Right cardiac atrium (tissue), 5 donors: ENCODE measurements at places on chromosomes 3 and 15.
A peak's percentile ranks its signal among the peaks of the same experiment; 100 is the strongest.

- DNase-seq: peak; percentile 96
Observed at GRCh38 chr3:50600841-50601591, 10.6 kb downstream of the CISH start.

DNA sequence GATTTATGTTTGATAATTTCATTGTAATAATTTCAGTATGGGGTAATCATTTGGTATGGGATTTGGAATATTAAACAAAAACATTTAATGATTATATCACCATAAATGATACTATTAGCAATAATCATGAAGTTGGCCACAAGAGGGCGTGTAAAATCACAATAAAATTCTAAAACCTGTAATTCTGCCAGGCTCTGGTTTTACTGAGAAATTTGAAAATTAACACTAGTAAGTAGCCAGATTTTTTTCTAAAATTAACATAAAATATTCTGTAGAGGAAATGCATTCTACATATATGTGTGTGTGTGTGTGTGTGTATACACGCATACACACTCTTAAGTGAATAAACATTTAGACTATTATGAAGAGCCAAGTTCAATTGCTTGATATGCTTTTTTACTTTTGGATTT lies 40.5 kb downstream of the FEZF2 start:
- no peak for DNase-seq

GRCh38 chr3:51845129-51845528 lies 16.3 kb upstream of the IQCF2 start:
- no peak for DNase-seq

- peak; percentile 87 for DNase-seq
Observed at GRCh38 chr3:105791919-105792786, 76.7 kb downstream of the CBLB start.

DNA sequence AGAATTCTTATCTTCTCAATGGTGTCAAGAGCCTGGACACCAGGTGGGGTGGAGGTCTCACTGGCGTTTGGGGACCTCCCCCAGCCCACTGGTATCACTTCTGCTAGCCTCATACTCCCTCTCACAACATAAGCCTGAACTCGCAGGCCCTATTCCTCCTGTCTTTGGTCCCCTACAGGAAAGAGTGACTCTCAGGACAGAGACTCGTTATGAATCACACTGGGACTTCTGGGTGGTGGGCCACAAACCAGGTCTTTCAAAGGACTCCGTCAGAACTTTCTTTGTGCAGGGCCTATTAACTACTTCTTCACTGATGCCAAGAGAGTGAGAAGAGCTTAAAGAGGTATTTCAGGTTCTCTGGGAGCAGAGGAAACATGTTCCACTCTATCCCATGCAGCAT lies 100.4 kb downstream of the WDR76 start:
- no peak for DNase-seq

- no peak for DNase-seq
Observed at GRCh38 chr3:18179521-18179920, 245.6 kb downstream of the SATB1 start.

- no peak for DNase-seq
Observed at GRCh38 chr15:94524565-94524964, 293.2 kb downstream of the MCTP2 start.

DNA sequence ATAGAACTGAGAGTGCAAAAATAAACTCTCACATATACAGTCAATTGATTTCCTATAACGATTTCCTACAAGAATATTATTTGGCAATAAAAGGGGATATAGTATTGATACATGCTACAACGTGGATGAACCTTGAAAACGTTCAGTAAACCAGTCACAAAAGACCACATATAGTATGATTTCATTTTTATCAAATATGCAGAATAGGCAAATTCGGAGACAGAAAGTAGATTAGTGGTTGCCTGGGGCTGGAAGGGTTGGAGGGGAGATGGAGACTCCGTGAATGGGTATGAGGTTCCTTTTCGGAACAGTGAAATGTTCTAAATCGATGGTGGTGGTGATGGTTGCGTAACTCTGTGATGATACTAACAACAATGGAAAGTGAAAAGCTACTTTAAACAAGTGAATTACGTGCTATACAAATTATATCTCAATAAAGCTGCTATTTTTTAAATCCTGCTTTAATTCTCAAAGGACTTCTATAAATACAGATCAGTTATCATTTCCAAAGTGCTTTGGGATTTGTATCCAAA lies 6.0 kb downstream of the APOD start:
- no peak for DNase-seq

DNA sequence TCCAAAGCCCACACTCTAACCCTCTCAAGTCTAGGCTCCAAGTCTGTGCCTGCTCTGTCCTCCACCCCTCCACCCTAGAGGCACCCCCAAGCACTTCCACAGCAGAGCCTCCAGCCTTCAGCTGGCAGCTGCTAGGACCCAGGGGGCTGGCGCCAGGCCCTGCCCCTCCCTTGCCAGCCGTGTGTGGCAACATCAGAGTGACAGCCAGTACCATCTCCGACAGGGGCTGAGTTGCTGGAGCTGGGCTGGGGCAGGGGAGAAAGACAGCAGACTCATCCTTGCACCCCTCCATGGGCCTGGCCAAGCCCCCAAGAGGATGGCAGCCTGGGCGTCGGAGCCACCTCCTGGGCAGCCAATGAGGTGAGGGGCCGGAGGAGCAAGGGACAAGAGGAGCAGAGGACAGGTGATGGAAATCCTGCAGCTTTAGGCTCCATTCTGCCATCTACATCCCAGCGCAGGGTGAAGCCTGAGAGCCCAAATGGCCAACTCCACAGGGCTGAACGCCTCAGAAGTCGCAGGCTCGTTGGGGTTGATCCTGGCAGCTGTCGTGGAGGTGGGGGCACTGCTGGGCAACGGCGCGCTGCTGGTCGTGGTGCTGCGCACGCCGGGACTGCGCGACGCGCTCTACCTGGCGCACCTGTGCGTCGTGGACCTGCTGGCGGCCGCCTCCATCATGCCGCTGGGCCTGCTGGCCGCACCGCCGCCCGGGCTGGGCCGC lies at the start of gene GPR62:
GPR62 (plus strand) TSS at position 207 of the 718 bp plus-strand sequence; CDS start at position 479, 272 bp downstream.
- peak; percentile 69 for DNase-seq

DNA sequence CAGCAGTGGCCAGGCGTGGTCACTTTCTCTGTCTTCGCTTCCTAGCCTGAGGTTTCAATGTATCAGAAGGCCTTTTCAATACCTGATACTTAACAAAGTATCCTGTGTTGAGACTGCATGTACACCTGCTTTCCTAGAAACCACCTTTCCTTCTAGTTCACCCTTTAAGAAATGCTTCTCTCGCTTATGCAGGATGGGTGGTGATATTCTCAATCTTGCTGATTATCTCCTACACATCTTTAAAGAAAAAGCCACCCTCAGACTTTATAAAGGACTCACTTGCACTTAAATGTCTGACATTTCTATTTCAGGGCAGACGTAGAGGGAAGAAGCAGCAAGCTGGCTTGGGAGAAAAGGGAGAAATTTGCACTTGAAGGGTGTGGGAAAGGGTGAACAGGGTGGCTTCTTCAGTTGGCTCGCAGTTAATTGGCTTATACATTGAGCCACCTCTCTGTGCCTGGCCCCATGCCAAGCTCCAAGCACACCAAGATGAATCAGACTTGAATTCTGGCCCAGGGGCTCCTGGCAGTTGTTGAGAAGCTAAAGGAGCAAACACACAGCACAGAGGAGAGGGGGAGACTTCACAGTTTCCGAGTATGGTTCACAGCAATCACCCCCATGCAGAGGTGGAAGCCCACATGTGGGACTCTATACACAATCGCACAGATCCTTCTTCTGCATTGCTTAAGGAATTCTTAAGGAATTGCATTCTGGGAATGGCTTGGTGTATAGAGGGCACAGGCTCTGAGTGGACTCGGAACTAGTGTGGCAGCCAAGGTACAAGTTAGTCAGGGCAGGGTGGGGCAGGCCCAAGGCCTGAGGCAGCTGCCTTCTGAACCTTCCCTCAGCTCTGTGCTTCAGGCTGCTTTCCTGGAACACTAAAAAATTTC lies 1.3 kb downstream of the ARL6IP5 start:
- DNase-seq: peak; percentile 92

DNA sequence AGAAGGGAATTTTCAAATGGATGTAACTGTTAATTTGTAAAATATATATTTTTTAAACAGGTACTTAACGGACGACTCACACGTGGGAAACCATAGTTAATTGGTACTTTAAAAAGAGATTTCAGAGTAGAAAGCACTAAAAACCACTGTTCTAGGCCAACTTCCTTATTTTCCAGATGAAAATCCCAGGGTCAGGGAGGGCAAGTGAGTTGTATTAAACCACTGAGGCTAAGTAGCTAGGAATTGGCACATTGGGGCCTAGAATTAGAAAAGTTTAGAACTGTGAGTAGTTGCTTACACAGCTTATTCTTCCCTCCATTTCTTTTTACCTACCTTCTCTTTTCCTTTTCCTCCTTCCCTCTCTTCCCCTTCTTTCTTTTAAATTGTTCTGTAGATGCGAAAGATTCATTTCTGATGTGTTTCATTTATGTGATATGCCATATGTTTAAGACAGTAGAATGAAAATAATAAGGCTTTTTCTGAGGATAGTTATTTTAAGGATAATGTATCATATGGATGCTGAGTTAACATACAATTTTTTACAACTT lies 4.1 kb upstream of the UTS2B start:
- no peak for DNase-seq

DNA sequence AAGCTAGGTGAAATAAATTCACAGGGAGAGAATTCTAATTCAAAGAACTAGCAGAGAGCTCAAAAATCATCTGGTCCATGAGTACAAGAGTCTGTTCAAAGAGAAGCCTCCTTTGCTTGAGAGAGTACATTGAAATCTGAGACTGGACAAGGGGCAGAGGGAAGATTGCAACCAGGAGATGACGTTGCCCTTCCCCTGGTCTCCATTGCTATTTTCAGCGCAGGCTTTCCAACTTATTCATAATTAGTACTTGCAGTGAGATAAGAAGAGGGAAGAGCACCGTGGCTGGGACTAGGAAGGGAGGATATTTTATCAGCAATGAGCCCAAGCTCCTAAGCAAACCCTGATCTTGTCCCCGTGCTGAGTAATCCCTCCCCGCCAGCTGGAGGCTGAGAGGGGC lies 251.8 kb upstream of the RORA start:
- no peak for DNase-seq

GRCh38 chr3:181974198-181974597 lies 262.5 kb downstream of the SOX2 start:
- DNase-seq: no peak

DNA sequence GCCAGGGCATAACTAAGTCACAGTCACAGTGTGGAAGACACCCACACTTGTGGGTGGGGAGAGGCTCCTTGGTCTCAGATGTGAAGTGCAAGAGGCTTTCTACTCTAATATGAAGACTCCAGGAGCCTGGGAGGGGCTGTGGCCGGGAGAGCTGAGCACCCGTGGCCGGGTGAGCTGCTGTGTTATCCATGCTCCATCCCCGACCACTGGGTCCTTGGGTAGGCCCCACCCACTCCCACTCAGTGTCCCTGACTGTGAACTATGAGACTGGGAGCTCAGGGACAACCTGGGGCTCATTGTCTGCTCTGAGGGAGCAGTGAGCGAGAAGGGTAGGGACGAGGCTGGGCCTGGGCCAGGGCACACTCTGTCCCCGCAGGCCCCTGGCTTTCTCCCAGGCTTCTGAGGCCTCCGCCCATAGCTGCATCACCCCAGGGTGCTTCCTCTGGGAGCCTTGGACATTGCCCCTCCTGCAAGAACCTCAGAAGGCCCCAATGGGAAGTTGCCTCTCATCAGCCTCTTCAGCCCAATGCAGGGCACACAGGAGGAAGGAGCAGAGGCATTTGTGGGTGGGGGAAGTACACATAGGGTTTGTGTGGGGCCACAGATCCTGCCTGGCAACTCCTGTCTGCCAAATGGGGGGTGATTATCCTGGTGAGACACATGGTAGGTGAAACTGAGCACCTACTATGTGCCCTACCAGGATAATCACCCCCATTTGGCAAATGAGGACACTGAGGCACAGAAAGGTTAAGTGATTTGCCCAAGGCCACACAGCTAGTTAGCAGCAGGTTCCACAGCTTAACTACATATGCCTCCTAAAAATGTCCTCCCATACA lies 2.4 kb downstream of the ANPEP start:
- DNase-seq: peak; percentile 79

DNA sequence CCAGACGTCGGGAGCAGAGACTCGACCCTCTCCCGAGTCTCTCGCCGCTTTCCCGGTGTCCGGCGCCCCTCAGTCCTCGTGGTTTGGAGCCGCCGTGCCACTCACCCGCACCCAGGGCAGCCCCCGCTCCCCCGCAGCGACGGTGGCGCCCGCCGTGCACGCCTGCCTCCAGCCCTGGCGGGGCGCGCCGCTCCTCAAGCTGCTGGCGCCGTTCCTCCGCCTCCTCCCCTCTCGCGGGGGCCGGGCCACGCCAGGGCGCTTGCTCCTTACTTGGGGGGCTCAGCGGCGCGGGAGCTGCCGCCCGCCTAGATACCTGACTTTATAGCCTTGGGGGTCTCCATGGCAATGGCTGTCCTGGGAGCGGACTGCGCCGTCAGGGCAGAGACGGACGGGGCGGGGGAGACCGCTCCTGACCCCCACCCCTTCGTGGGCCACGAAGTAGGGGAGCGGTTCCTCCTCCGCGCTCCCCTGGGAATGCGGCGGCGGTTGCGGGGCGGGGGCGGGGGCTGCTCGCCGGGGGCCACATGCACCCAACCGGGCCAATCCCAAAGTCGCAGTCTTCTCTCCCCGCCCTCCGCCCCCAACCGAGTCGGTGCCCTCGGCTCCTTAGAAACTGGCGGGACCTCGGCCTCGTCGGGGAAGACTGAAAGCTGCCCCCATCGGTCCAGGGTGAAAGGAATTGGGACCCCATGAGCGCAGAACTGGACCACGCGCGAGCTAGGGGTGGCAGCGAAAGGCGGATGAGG lies at the start of gene ANKRD63:
ANKRD63 (minus strand) TSS at position 196 of the 746 bp plus-strand sequence. CDS start 478 bp downstream, outside the sequence.
- peak; percentile 78 for DNase-seq

GRCh38 chr15:77516786-77517185 lies 96.1 kb downstream of the HMG20A start:
- DNase-seq: no peak

DNA sequence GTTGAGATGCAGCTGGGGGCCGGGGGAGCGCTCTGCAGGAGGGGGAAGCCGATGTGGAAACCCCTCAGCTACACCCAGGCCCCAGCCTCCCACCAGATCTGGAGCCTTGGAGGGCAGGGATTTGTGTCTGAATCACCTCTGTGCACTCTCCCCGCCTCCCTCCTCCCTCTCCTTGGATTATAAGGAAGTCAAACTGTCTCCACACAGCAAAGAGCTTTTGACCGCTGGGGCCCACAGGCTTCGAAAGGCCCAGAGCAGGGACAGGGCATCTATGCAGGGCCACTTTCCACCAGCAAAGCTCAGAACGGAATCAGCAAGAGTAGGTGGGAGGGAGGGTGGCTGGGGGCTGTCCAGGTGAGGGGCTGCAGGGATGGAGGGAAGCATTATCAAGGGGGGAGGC lies 68.9 kb downstream of the IQSEC1 start:
- DNase-seq: no peak

- no peak for DNase-seq
Observed at GRCh38 chr3:122972141-122972540, 55.4 kb downstream of the SEMA5B start.

- DNase-seq: no peak
Observed at GRCh38 chr3:182809531-182809930, 16.2 kb downstream of the ATP11B start.

GRCh38 chr3:46861605-46862368 lies 1.5 kb downstream of the MYL3 start:
- peak; percentile 54 for DNase-seq

DNA sequence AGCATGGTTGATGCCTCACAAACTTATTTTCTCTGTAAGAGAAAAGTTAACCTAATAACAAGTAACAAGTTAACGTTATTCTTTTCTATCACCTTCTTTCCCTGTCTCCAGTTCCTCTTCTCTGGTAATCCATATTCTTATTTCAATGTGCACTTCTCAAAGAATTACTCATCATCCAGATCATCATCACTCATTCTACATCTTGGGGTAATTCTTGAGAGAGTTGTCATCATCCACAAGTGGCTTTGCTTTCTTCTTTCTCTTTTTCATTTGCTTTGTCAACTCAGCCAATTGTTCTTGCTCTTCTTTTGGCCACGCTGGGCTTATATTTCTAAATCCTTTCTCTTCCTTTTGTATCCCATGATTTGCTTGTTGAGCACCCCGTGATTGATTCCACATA lies 20.8 kb upstream of the RNF111 start:
- DNase-seq: no peak
